Activated CD8-positive, alpha-beta memory T cell treated with anti-CD3 and anti-CD28 coated beads, Interleukin-2, amount 50 U/mL, for 4 hours (primary cell): ENCODE measurements at places on chromosomes 4 and X.

GRCh38 chrX:39261446-39262147, 460.3 kb downstream of the MID1IP1 start:
- no peak for DNase-seq

- DNase-seq: no peak
Observed at GRCh38 chr4:54109241-54110018, 9.5 kb downstream of the GSX2 start.

- no peak for DNase-seq
Observed at GRCh38 chrX:109685656-109686078, 47.4 kb downstream of the ACSL4 start.

- no peak for DNase-seq
Observed at GRCh38 chrX:101803451-101803850, 128.4 kb downstream of the ZMAT1 start.

DNA sequence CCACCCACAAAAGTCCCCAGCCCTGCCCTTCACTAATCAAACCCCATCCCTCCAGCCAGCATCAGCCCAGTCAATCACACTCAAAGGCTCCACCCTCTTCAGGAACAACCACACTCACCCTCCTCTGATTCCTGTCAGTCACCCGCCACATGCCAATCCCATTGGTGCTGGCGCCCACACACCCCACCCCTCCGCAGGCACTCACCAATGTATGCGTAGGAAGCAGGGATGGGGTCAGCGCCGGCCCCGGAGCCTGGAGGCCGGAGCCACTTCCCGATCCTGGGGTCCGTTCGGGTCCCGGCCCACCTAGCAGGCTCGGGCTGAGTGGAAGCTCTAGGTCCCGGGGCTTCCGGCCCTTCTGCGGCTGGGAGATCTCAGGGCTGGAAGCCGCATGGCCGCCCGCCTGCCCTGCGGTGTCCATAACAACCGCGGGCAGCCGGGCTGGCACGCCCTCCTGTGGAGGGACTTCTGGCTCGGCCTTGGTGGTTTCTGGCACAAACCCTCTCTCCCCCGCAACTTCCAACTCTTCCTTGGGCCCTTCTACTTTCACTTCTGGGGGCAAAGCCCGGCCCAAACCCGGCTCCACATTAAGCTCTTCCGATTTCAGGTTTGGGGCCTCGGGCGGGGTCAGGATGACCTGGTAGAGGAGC, 7.9 kb upstream of the CFP start:
- DNase-seq: no peak

GRCh38 chrX:136491832-136492231, 4.1 kb downstream of the BRS3 start:
- no peak for DNase-seq

DNA sequence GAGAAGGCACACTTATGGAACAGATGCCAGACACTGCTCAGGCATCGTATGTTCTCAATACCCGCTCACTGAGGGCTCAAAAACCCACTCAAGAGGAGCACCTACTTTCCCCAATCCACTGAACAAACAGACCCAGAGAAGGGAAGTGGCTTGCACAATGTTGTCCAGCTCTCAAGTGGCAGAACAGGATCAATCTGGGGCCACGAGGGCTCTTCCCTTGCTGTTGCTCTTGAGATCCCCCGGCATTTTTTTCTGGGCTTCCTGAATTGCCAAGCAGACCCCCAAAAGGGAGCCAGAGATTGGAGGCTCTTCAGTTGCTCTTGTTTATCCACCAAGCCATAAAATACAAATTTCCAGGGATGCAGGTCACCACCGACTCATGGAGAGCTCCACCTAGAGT, 35.7 kb downstream of the IDS start:
- no peak for DNase-seq

- DNase-seq: no peak
Observed at GRCh38 chr4:99572527-99573240, 1.9 kb upstream of the MTTP start.

DNA sequence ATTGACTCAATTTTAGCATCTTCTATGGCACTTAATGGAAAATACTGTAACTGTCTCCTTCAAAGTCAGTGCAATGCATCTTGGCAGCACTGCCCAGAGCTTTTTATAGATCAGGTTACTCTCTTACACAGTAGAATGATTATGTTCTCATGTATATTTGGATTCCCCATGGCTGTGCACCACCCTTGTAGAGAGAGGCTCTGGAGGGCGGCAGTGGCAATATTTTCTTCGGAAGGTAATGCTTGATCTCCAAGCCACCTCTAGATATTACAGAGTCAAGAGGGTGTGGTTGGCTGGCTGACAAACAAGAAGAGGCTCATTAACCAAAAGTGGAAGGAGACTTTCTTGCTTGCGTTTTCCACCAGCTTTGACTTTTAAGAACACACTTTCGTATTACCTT, 72.8 kb upstream of the ARSJ start:
- DNase-seq: no peak

- no peak for DNase-seq
Observed at GRCh38 chrX:39242187-39242586, 440.9 kb downstream of the MID1IP1 start.

- no peak for DNase-seq
Observed at GRCh38 chrX:30751497-30751896, 98.3 kb downstream of the GK start.

- DNase-seq: no peak
Observed at GRCh38 chrX:37361596-37361995, 12.4 kb downstream of the PRRG1 start.

GRCh38 chr4:189304809-189305208, 635.9 kb upstream of the FRG1 start:
- DNase-seq: no peak

DNA sequence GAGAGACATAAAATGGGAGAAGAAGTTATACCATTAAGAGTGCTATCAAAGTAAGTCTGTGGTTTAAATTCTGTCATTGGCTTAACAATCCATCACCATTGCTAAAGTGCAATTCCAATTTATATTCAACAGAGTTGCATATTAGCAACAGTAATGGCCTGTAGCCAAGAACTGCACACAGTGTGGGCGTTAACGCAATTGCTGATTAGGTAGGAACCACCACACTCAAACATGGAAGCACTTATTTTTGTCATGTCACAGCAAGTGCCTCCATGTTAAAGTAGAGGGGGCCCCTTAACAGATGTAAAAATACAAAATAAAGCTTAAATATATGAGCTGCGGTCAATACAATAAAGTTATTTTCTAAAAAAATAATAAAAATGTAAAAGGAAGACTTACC, 10.8 kb downstream of the LARP7 start:
- DNase-seq: no peak
